Activated CD4-positive, alpha-beta memory T cell treated with anti-CD3 and anti-CD28 coated beads, Interleukin-2, amount 10 ng/mL, durations not matched to agents 7 days and 5 days (primary cell): ENCODE measurements at places on chromosomes 2 and 18. TPM values are rescaled to one million over a fixed set of nuclear protein-coding genes. Genes with fewer than 3 reads are reported as not detected.

GRCh38 chr2:157444641-157445040 lies 752 bp upstream of the CYTIP start:
- no peak for DNase-seq

DNA sequence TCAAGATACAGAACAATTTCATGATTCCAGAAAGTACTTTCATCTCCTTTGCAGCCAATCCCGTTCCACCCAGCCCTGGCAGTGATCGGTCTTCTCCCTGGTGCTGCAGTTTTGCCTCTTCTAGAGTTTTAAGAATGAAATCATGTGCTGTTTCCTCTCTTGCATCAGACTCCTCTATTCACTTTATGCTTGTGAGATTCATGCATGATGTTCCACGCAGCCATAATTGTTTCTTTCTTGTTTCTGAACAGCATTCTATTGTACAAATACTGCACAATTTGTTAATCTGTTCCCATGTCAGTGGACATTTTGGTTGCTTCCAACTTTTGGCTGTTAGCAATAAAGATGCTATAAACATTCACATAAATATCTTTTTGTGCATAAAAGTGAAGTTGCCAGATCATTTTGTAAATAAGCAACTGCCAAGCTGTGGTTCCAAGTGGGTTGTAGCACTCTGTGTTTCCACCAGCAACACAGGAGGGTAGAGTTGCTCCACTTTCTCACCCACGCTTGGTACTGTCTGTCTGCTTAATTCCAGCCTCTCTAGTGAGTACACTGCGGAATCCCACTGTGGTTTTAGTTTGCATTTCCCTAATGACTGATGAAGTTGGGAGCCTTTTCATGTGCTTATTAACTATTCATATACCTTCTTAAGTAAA lies 104.5 kb downstream of the TWIST2 start:
- DNase-seq, result peak; percentile 1

DNA sequence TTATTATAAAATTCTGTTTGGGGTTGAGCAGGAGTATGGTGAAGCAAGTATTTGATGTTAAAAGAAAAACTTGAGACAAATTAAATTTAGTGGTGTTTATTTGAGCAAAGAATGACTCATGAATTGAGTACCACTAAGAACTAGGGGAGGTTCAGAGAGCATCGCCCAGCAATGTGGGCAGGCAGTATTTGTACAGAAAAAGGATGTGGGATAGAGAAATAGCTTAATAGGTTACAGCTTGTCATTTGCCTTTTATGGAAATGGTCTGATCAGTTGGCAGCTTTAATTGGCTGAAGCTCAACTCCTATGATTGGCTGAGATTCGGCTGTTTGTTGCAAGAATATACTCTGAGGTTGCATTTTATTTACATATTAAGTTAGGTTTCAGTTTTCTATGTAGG lies 68.2 kb downstream of the LRATD1 start:
- no peak for DNase-seq

DNA sequence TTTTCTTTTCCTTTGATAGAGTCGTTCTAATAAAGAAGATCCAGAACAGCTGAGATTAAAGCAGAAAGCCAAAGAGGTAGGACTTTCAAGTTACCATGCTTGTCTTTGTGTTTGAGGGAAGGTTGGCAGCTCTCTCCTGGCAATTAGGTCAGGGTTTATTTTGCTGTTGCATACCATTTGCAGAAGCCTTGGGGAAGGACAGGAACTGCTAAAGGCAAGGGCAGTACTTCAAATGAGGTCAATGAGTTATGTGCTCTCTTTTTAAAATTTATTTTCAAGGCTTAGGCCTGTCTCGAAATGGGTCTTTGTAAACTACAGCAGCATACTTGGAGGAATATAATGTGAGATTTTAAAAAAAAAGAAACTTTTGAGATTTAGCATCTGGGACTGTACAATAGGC lies 108.9 kb downstream of the TAF4B start:
- no peak for DNase-seq

GRCh38 chr2:117714110-117714509 lies 100.4 kb upstream of the DDX18 start:
- no peak for DNase-seq

DNA sequence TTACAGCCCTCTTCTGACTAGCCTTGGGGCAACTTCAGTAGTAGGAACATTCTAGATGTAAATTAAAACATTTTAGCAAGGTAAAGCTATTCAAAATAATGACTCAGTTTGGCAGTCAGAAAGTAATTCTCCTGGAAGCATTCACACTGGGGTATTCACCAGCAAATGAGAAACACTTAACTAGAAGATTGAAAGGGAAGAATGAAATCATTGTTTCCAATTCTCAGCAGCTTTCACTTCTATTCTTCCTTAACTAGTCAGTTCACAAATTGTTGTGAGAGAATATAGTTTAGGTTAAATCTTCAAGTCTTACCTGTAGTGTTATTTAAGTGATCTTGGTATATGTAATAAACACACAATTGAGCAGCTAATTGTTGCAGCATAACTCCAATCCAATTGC lies 1135.6 kb upstream of the FAM98A start:
- no peak for DNase-seq

DNA sequence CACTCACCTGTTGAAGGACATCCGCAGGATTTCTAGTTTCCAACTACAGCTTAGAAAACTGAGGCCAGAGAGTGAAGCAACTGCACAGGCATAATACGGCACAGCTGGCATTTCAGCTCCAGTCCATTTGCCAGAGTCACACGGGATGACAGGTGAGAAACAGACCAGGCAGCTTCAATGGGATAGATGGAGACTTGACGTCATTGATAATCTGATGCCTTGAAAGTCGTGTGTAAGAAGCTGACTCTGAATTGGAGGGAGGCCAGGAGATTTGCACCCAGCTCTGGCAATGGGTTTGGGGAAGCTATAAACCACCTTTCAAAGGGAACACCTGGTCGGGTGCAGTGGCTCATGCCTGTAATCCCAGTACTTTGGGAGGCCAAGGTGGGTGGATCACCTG lies 12.4 kb upstream of the DNMT3A start:
- no peak for DNase-seq

DNA sequence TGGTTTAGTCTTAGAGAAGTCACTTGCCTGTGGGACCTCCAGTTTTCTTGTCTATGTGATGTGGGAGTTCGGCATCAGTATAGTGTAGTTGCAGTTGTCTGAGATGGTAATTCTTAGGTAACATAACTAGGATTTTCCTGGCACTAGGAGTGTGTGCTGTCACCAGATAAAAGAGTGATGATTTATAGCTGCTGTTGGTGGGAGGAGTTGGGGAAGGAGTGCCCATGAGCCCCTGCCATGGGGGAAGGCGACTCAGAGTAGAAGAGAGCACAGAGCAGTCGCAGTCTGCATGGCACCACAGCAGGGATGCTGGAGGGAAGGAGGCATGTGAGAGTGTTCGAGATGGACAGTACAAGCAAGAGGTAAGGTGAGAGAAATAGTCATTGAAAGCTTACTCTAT lies 38.7 kb downstream of the ATP9B start:
- DNase-seq, result no peak

GRCh38 chr2:189300916-189301315 lies 121.4 kb upstream of the COL5A2 start:
- peak; percentile 55 for DNase-seq

DNA sequence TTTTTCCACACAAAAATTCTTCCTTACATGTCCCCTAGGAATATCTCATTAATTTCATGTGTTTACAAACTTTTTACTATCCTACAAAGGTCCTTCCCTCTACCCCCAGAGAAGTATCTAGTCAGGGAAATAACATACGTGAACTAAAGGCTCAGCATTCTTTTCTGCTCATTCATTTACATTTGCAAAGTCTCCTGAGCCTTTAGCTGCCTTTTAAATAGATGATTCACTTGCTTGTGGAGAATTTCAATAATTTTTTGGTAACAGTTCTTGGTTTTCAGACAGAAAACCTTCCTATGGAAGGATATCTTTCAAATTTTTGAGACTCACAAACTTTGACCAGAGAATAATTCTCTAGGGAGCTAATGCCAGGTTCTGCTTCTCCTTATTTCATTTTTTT lies 81.5 kb upstream of the RMDN2 start:
- no peak for DNase-seq

- DNase-seq, result no peak
These were observed 25.6 kb downstream of the COBLL1 start for GRCh38 chr2:164816046-164816445.

- DNase-seq, result peak; percentile 78
These were observed 3.6 kb upstream of the OTOS start for GRCh38 chr2:240143801-240144648.

Gene DTNA
- 0.33 TPM for total RNA-seq
